Thymus (tissue), 14 donors: ENCODE measurements at places on chromosomes 11 and 22. TPM values are rescaled to one million over a fixed set of nuclear protein-coding genes. Genes with fewer than 3 reads are reported as not detected.

Gene DCHS1
- total RNA-seq = 3.2 TPM

Gene MDK
- total RNA-seq = 149 TPM

GRCh38 chr22:49958366-49958921 is 2.1 kb upstream of the PIM3 start:
- DNase-seq = no peak

- no peak for DNase-seq
These were observed 26.0 kb upstream of the CYP2D6 start for GRCh38 chr22:42156598-42156997.

GRCh38 chr22:24427500-24428164 is at the start of gene ADORA2A:
Gene ADORA2A (plus strand): TSS chr22:24427599. CDS start chr22:24433405, 5,806 bp downstream.
- peak; percentile 95 for DNase-seq

DNA sequence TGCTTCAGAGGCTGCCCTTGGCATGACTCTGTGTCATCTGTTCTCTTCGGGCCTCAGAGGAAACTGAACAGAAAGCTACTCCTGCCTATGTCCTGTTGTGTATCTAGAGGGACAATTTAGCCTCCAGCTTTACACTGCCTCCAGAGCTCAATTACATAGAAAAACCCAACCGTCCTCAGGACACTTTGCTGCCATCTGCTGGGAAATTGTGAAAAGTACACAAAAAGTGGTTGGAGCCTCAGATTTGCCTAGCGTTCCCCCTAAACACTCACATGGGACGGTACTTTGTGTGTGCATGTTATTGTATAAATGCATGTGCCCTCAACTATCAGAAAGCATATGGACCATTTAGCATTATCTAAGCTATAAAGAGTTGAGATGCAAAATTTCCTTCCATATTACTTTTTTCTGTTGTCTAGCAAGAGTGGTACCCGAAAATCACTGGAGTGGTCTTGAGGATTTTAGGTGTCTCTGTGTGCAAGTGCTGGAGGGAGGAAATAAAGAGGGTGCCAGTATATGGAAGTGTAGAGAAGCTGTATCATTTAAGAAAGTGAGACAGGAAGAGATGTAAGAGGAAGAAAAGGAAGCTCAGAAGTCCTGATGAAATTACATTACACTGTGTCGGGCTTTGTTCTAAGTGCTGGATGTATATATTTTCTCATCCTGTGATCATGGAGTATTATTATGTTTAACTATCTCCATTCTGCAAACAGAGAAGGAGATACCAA is 8.7 kb upstream of the MS4A4E start:
- DNase-seq = no peak

DNA sequence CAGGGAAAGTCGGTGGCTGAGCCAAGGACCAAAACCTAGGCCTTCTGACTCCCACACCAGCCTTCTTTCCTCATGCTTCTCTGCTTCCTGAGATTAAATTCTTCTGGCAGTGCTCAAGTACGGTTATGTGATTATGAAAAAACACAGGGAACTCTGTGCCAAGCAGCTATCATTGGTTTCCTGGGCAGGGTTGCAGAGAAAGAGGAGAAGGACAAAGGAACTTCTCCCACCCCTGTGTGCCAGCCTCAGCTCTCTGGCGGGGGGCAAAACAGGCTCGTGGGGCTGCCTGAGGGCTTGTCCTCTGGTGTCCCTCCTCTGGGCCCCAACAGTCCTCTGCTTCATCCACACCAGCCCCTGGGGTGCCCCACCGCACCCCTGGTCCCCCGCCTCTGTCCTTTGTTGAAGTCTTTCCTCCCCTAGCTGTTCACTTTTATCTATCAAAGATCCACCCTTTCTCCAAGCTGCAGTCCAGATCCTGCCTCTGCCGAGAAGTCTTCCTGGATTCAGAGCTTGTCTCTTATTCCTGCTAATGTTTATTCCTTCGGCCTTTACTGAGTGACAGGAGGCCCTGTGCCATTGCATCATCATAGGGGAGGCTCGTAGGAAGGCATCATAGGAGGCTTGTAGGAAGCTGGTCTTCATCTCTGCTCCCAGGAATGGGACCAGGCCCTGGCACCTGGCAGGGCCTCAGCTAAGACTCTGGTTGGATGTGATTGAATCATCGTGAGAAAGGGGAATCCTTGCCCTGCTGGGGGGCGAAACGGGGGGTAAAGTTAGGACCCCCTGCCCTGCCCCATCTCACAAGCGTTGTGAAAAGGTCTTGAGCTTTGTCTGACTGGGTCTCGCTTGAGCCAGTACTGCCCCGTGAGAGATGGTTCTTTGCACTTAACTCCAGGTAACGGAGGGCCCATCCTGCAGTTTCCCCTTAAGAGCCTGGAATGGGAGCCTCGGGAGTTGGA is 11.5 kb upstream of the FTH1 start:
- DNase-seq = no peak

- no peak for DNase-seq
These were observed 720 bp downstream of the UFD1 start for GRCh38 chr22:19478045-19478900.

DNA sequence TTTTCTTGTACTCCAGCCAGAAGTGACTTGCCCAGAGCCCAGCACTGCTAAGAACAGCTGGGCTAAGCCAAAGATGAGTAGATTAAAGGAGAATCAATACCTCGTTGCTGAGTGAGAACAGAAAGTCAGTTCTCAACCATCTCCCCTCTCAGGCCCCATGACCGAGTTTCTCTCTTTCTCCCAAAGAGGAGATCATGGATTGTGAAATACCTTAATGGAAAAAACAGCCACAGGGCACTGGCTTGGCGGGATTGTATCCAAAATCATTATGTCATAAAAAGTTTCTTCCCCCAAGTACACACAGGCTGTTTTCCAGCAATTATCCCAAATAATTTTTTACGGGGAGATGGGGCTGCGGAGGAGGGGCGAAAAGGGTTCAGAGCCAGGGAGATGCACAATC is 111.8 kb upstream of the TMEM45B start:
- DNase-seq = no peak
